ENCODE measurements at places on chromosomes 2 and 18. TPM values are rescaled to one million over a fixed set of nuclear protein-coding genes. Genes with fewer than 3 reads are reported as not detected.
A peak's percentile ranks its signal among the peaks of the same experiment; 100 is the strongest.

DNA sequence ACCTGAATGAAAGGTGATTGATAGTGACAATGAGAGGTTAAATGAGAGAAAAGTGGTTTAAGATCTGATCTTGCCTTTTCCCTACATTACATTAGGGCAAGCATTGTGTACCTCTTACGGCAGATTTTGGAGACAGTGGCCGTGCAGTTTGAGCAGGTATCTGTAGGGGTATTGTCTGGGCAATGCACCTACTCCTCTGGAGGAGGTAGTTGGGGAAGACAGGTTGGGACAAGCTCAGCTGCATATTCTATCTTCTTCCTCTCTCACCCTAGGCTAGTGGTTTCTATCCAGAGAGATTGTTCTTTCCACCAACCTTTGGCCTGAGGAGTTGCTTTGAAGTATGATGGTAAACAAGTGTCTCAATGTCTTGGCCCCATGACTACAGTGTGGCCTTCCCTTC, 323.2 kb downstream of the CYP26B1 start:
- no peak for DNase-seq

DNA sequence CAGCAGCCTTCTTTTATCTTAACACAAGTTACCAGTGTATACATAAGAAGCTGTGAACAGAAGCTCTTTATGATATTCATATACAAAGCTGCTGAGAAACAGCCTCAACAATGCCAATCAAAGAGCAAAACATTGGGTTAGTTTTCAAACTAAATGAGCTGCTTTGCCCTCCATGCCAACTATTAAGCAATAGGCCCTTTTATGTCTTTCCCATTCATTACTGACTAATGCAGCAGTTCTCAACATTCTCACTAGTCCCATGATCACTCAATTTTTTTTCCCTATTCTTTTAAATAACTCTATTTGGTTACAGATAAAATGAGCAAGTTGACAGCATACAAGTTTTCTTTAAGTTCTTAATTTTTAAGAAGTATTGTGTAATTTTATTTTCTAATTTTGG, 57.9 kb upstream of the FRZB start:
- DNase-seq: no peak

- no peak for DNase-seq
These were observed 2.8 kb upstream of the PSMD1 start for GRCh38 chr2:231053846-231054245.

DNA sequence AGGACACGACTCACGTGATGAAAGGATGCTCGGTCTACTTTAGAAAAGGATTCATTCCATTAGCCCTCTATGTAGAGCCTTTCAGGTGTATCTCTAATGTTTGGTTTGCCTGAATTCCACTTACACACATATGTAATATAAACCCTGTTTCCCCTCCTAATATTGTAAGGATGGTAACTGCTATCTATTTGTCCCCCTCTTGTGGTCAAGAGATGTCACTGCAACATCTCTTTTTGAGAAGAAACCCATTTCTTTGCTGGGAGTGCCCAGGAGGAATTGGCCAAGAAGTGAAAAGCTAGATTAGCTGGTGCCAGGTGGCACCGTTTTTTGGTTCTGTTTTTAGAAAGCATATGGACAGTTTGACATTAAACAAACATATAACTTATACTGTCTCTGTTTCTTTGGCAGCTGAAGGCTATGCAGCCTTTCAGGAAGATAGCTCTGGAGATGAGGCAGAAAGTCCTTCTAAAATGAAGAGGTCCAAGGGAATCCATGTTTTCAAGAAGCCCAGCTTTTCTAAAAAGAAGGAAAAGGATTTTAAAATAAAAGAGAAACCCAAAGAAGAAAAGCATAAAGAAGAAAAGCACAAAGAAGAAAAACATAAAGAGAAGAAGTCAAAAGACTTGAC, 41.2 kb downstream of the RALBP1 start:
- no peak for DNase-seq

DNA sequence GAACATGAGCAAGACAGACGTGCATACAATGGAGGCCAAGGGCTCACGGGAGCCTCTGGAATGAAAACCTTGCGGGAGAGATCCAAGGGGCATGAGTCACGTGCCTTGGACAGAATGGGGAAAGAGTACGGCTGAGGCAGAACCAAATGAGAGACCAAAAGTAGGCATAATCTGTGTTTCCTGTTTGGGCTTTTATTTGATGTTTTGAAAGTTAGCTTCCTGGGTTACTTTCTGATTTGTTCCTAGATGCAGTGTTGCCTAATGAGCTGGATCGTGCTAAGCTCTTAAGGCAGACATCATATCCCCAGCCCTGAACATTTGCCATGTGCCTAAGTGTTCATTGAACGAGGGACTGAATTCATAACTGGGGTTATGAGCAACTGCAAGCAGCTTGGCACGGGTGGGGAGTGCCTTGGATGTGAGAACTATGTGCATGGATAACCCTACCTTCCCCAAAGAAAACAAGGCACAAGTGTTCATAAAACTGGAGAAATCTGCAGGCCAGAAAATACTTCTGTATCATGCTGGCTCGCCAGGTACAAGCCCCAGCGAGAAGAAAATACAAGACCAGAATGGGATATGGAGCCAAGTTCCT, 60.3 kb upstream of the RPL31 start:
- DNase-seq: no peak

DNA sequence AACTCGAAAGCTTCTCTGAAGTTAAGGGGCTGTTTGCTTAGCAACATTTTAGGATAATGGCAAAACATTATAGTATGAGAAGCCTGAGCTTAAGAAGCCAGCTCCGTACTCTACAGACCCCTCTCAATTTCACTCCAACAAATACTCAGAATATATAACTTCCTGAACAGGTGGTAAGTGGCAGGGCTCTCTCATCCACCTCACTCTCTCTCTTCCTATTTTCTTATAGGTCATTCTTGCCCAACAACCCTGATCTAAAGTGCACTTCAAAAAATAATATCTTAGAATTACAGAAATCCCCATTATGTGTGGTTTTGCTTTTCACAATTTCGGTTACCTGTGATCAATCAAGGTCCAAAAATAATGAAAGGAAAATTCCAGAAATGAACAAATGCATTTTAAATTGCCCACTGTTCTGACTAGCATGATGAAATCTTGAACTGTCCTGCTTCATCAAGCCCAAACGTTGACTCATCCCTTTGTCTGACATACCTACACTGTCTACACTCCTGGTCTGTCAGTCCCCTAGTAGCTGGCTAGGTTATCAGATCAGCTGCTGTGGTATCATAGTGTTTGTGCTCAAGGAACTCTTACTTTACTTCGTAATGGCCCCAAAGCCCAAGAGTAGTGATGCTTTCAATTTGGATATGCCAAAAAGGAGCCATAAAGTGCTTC, 122.8 kb upstream of the COL5A2 start:
- DNase-seq: no peak

- DNase-seq: peak; percentile 79
These were observed 14.5 kb downstream of the PTPRN start for GRCh38 chr2:219294356-219295351.

DNA sequence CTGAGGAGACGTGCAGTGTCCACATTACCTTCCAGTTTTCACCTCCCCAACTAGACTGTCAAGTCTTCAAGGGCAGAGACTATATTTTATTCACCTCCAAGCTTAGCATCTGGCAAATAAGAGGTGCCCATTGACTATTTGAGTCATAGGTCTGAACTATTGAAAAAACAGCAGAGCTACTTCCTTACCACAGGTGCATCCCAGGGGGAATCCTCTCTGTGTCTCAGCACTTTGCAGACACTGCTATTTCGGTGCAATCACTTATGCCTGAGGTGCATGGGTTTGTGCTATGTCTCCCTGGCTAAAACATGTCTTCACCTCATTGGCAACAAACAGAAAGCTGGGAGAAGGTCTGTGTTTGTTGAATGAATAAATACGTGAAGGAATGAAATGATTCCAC, 67.8 kb downstream of the SOX11 start:
- DNase-seq: no peak

DNA sequence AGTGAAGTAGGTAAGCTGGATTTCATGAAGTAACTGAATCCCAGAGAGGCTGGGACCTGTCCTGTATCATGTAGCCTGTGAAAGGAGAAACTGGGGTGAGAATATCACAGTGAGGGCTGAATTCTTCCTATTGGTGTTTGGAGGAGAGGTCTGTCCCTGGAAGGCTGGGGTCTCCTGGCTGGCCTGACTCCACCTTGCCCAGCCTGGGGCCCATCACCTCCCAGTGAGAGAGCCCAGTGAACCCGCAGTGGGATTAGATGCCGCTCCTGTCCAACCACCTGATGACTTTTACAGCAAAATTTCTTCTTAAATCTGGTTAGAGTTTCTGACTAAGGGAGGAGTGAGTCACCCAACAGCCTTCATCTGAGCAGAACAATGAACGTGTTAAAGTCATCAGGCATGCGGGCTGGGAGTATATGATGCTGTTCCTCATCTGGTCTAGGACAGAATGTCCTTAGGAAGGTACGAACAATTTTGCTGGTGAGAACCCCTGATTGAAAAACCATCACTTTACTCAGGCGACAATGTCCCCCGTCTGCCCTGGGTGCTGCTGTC, 152.9 kb downstream of the LPIN1 start:
- no peak for DNase-seq

The C1QL2 gene
- polyA plus RNA-seq: not detected

The IMPACT gene
- 59.8 TPM for polyA plus RNA-seq

The PROKR1 gene
- polyA plus RNA-seq: 0.64 TPM
